ENCODE measurements at places on chromosomes 1 and 21.

DNA sequence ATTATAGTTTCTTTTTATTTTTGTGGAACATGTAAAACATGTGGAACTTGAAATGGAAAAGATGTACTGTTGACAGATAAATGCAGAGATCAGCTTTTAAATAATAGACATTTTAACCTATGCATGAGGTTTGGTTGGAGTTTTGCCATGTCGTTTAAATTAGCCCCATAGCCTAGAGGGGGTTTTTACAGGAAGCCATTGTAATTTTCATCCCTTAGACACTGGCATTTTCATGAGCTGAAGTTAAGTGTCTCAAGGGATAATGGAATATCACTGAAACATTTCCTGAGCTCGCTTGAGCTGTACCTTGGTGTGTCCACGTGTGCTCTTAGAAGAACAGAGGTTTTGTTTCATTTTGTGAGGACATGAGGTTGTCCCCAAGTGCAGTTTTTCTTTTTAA is 54.2 kb downstream of the HMCN1 start:
- DNase-seq: no peak

DNA sequence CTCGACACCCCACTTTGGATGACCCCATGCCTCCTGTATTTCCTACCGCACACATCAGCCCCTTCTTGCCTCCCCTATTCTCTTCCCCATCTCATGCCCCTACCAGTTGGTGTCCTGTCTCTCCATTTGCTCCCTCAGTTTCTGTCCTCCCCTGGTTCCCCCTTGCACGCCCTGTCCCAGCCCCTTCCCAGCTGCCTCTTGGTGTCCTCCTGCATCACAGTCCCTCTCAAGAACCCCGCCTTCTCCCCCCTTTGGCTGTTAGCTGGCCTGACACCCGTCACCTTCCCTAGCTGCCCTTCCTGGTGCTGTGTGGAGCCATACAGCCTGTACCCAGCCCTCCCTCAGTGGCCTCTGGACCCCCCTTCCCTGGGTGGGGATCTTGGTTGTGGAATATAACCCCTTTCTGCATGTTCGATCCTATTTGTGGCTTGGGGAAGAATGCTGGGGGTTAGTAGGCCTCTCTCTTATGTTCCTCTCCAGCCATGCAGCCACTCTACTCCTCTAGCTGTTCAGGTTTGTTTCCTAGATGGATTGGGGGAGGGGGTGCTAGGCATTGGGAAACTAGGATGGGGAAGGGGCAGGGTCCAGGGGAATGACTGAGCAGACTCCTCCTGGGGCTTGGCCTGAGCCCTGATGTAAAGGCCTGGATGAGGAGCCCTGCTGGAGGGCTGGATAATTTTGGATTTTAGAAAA is 41.4 kb upstream of the NFASC start:
- DNase-seq: no peak

DNA sequence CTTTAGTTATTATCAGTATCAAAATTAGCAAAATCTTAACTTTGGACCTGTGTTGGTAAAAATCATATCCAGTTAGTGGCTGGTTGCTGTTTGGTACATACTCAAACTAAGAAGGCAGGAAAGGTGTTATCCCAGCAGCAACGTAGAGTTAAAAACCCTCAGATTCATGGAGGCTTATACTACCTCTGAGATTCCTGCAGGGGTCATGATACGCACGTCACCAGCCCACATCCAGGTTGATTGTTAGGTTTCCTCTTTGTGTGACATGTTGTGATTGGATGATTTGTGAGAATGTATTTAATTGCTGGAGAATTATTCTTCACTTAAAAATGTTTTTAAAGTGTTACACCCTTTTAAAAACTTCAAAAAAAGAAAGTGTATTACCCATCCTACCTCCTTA is 423.3 kb upstream of the ADGRL2 start:
- DNase-seq: no peak

DNA sequence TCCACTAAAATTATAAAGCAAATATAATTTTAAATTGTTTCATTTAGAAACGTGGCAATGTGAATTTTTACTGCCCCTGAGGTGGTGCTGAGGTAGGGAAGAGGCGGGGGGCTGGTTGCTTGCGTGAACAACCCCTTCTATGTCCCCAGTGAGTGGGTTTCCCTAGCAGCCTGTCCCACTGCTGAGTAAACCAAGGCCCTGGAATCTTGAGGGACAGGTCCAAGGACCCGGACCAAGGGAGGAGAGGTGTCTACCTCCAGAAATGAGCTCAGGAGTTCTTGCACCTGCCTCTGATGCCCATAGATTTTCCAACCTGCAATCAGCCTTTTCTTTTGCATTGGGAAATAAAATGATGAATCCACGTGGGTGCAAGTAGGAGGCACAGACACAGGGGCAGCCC is 649 bp upstream of the LDLRAD1 start:
- DNase-seq: no peak

DNA sequence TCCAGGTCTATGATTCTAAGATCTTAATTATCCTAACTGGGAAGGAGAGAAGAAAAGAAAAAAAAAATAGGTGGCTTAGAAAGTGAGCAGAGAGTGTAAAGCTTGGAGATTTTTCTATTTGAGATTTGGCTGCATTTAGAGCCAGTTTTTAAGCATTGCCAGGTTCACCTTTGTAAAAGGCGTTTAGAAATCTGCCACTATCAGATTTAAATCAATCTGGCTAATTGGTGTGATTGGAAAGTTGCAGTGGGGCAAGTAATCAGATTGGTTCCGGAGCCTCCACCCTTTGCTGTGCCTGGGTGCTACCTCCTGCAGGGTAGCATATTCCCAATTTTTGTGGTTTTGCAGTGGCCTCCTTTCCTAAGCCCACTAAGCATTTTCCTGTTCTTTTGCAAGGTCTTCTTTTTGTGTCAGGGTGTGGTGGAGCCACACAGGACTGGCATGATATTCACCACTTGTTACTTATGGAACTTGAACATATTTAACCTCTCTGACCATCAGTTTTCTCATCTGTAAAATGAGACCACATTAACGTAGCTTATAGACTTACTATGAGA is 48.5 kb upstream of the PPP2R5A start:
- no peak for DNase-seq

DNA sequence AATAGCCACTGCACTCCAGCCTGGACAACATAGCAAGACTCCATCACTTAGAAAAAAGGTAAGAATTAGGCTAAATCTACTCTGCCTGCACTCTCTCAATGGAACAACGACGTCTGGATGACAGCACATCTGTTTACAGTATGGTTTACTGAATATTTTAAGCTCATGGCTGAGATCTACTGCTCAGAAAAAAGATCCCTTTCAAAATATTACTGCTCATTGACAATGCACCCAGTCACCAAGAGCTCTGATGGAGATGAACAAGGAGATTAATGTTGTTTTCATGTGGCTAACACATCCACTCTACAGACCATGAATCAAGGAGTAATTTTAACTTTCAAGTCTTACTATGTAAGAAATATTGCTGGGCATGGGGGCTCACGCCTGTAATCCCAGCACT is 58.0 kb downstream of the SLC27A3 start:
- DNase-seq: no peak

- no peak for DNase-seq
These were observed 36.0 kb downstream of the RRP1 start for GRCh38 chr21:43825242-43825935.

GRCh38 chr21:16426936-16427335 is 697.2 kb downstream of the USP25 start:
- no peak for DNase-seq

- DNase-seq: no peak
These were observed 24.5 kb downstream of the ELF3 start for GRCh38 chr1:202034683-202035462.

DNA sequence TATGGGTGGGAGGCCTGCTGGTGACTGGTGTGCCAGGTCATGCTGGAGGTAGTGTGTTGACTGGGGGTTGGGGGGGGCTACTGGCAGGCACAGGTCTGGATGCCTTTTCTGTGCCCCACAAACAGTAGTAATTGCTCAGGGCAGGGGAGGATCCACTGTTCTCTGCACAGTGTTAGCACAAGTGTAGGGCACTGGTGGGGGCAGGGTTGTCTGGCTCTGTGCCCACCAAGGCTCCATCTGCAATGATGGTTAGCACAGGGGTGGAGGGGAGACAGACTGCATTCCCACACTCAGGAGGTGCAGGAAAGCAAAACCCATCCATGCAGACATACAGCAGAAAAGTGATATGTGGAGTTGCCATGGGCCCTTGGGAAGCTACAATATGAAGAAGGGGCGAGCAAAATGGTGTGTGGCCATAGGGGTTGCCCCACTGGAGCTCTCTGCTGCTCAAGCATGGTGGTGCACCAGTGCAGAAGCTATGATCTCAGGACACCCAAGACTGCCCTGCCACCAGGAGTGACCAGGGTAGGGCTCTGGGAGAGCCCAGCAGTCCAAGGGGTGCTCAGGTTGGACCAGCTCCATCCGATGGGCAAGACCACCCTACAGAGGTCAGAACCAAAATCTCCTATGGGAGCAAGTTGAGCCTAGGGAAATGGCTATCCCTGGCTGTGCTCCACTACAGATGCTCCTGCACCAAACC is 122.2 kb upstream of the KCTD3 start:
- no peak for DNase-seq

- no peak for DNase-seq
These were observed 7.7 kb downstream of the GLUL start for GRCh38 chr1:182383934-182384333.

GRCh38 chr1:39663559-39663958 is 8.3 kb downstream of the NT5C1A start:
- DNase-seq: no peak

DNA sequence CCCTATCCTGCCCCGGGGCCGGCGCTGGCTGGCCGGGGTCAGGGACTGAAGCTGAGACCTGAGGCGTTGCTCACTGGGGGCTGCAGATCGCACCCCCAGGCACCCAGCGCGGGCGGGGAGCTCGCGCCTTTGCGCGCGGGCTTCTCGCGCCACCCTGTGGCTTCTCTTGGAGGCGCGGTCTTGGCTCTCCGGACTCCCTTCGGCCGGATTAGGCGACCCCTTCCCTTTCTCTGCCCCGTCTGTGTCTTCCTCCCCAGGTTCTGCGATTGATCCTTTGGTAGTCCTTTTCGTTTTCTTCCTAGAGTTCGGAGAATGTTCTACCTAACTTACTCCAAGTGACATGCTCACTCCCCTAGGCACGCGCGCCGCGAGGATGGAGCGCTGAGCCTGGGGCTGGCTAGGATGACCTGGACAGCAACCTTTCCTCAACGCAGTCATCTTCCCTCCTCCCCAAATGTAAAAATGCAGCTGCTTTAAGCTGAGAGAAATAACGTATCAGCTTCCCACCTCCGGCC is 495 bp upstream of the NTRK1 start:
- peak; percentile 22 for DNase-seq

GRCh38 chr21:31964692-31965091 is 91.9 kb downstream of the HUNK start:
- DNase-seq: no peak

DNA sequence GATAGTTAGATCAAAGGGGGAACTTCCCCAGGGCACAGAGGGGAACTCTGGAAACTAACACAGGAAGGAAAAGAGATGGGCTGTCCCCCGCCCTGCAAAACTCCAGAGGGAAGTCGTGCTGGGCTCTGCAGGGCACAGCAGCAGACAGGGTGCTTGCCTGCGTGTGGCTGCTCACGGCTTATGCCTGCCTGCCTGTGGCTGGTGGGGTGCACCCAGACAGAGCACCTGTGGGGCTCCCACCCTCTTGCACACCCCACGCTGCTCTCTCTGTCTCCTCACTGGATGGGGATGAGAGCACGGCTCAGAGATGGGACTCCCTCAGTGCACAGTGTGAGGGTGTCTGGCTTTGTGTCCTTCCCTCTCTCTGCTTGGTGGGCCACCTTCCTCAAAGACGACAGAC is 13.5 kb upstream of the ETV3L start:
- no peak for DNase-seq

Measured in stimulated activated CD8-positive, alpha-beta memory T cell treated with anti-CD3 and anti-CD28 coated beads, Interleukin-7, amount 100 ng/mL, for 24 hours (primary cell).